ENCODE measurements at places on chromosomes 2 and 18. TPM values are rescaled to one million over a fixed set of nuclear protein-coding genes. Genes with fewer than 3 reads are reported as not detected.

- DNase-seq, result no peak
These were observed 17.8 kb upstream of the TCF4 start for GRCh38 chr18:55605733-55606338.

UGT1A8 gene
- total RNA-seq, result not detected

GRCh38 chr2:150274108-150274507 lies 213.4 kb downstream of the RND3 start:
- no peak for DNase-seq

- no peak for DNase-seq
These were observed 21.2 kb downstream of the TGIF1 start for GRCh38 chr18:3471141-3471648.

- DNase-seq, result no peak
These were observed 285.3 kb downstream of the RAD51AP2 start for GRCh38 chr2:17232776-17233556.

UGT1A4 gene
- total RNA-seq, result not detected

DNA sequence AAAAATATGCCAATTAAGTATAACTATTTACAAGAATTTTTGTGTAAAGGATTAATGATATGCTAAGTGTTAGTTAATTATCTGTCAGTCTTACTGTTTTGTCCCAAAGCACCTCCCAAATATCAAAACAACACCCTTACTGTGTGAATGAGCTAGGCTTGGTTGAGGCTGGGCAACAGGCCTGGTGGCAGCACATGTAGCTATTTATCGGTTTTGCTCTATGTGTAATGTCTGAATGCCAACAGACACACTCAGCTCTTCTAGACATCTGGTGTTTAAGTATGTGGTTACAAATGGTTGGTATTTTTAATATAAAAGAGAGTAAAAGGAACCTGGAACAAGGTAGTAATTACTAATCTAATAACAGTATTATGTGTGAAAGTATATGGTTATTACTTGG lies 175.3 kb downstream of the RAB3GAP1 start:
- no peak for DNase-seq

- no peak for DNase-seq
These were observed 205.5 kb upstream of the RAB12 start for GRCh38 chr18:8403713-8404112.

COBLL1 gene
- total RNA-seq, result 92.8 TPM

GRCh38 chr18:78090584-78090983 lies 840.9 kb downstream of the GALR1 start:
- DNase-seq, result no peak

NEDD4L gene
- 106 TPM for total RNA-seq

GRCh38 chr18:58338961-58339592 lies 289.8 kb downstream of the ALPK2 start:
- no peak for DNase-seq

DNA sequence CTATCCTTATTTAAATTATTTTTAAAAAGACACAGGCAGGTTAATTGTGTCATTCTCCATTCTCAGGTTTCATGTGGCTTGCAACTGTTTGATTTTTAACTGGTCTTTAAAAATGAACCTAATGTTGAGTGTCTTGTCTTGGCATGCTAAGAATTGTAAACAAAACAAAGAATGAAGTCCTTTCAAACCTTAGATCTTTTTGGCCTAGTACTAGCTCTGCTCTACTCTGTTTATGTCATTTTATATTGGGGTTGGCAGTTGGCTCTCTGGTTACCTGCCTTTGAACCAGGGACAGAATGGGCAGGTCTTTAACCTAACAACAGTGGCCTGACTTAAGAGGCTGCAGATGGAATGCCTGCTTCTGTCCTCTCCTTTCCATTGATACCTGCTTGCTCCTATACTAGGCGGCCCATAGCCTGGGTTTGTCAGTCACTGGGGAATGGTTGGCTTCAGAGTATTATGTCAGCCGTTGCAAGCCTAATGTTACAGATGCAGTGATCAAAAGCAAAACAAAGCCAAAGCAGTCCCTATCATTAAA lies 85.5 kb downstream of the MTA3 start:
- no peak for DNase-seq

GRCh38 chr18:42635378-42636048 lies 480.0 kb downstream of the RIT2 start:
- no peak for DNase-seq

GRCh38 chr2:224671731-224672130 lies 44.4 kb downstream of the CCDC195 start:
- DNase-seq, result no peak

PARD6G gene
- total RNA-seq, result 1.9 TPM

DNA sequence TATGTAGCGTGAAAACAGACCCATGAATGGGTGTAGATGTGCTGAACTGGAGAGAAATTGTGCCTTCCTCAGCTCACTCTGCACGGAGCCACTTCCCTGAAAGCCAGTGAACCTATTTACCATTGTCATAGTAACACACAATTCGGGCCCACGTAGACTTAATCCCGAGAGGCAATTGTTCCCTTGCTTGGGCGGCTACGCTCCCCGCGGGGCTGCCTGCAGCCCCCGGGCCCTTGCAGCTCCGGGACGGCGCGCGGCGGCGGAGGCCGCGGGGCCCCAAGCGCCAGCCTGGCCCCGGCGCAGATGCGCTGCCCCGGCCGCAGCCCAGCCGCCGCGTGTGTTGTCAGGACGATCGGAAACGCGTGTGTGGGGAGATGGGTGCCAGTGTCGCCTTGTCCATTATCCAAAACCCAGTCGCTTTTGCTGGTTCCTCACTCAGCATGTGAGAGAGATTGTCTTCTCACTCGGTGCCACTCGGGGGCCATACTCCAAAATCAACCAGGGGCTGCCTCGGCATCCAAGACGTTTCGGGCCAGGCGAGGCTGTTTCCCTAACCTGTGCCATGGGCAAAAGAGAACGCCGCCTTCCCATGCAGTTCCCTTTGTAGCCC lies 17.9 kb upstream of the LRRTM1 start:
- no peak for DNase-seq

CD8B2 gene
- total RNA-seq, result under 0.01 TPM

GRCh38 chr2:112332123-112332696 lies 56.8 kb downstream of the ZC3H6 start:
- no peak for DNase-seq

CPO gene
- total RNA-seq, result 0.66 TPM

ANKRD62 gene
- not detected for total RNA-seq
